Endothelial cell of umbilical vein (primary cell): ENCODE measurements at places on chromosomes 12 and 14. TPM values are rescaled to one million over a fixed set of nuclear protein-coding genes. Genes with fewer than 3 reads are reported as not detected.

- no peak overlapping the region for H3K4me3 ChIP-seq
- no peak overlapping the region for H3K27ac ChIP-seq
- peaks cover under 1% of the 10 kb centered on the region for H3K36me3 ChIP-seq
- no peak for DNase-seq
- H3K4me1 ChIP-seq: peaks cover 6% of the 10 kb centered on the region
Measured at GRCh38 chr12:122964439-122965257, 1.6 kb downstream of the ABCB9 start.

DNA sequence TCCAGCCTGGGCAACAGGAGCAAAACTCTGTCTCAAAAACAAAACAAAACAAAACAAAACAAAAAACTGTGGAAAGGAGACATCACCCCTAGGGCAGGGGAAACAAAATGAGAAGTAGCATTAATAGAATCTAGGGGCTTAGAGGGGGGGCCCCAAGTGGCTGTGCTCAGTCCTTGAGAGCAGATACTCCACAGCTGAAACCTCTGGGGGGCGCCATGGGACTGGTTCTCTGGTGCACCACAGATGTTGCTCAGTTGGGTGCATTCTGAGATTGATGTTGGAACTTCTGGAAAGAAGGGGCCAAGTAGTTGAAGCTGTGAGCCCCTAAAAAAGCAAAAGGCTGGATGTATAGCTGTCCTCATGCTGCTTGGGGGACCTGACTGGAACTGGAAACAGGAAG lies 11.8 kb upstream of the SYNE2 start:
- no peak for DNase-seq
- no peaks in the 10 kb centered on the region for H3K27me3 ChIP-seq
- H3K36me3 ChIP-seq: no peaks in the 10 kb centered on the region
- H3K27ac ChIP-seq: no peak overlapping the region
- H3K4me3 ChIP-seq: no peak overlapping the region

GRCh38 chr12:89058402-89058801 lies 293.9 kb downstream of the DUSP6 start:
- no peaks in the 10 kb centered on the region for H3K27me3 ChIP-seq
- no peaks in the 10 kb centered on the region for H3K4me1 ChIP-seq
- no peak overlapping the region for H3K4me3 ChIP-seq
- no peaks in the 10 kb centered on the region for H3K36me3 ChIP-seq

DNA sequence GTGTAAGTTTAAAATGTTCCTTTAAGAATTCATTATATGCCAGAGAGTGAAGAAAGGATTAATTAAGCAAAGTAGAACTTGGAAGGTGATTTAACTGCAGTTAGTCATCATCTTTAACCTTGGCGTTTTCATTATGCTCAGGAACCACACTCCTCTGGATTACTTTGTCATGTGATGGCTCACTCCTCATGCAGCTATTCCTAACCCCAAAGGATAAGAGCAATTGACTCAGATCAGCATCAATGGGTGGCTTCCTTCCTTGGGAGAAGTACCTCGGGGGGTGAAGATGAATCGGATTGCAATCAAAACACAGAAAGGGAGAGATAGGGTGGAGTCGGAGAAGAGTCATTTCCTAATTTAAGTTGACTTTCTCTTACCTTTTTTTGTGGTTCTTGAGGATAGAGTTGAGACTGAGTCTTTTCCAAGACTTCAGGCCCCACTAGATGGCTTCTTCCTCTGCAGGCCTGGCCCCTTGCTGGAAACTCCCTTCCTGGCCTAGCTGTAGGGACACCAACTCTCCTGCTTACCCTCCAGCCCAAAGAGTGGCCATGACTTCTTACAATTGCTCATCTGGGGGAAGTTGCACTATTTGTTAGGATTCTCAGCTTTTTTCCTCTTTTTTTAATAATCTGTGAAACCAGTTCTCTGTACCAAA lies 238.6 kb upstream of the DDHD1 start:
- peak; percentile 9 for DNase-seq
- H3K36me3 ChIP-seq: no peaks in the 10 kb centered on the region
- H3K27me3 ChIP-seq: no peaks in the 10 kb centered on the region
- no peak overlapping the region for H3K4me3 ChIP-seq
- peaks cover 13% of the 10 kb centered on the region for H3K4me1 ChIP-seq
- H3K27ac ChIP-seq: no peak overlapping the region

- H3K4me1 ChIP-seq: peaks cover 8% of the 10 kb centered on the region
- no peaks in the 10 kb centered on the region for H3K27me3 ChIP-seq
- no peak overlapping the region for H3K4me3 ChIP-seq
- no peak overlapping the region for H3K27ac ChIP-seq
Measured at GRCh38 chr12:104505095-104505818, 48.5 kb downstream of the CHST11 start.

- no peak overlapping the region for H3K4me3 ChIP-seq
- DNase-seq: no peak
- H3K36me3 ChIP-seq: no peaks in the 10 kb centered on the region
- peaks cover 75% of the 10 kb centered on the region for H3K27me3 ChIP-seq
Measured at GRCh38 chr14:60641742-60642269, 7.5 kb downstream of the SIX1 start.

DNA sequence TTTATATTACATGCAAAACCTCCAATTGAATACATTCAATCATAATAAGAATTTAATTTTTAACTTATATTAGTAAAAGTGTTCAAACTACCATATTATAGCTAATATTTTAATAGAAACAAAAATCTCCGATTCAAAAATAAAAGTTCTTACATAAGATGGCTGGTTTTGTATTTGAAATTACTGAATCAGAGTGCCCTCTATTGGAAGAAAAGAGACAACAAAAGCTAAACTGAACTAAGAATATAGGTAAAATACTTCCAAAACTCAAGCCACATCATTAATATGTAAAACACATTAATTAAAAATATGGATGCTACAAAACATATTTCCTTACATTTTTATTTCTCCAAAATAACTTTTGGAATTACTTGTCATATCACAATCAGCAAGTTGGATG lies 120.3 kb downstream of the GARIN6 start:
- H3K27ac ChIP-seq: no peak overlapping the region
- no peak overlapping the region for H3K4me3 ChIP-seq
- DNase-seq: peak; percentile 1

GRCh38 chr12:80754274-80754673 lies 37.6 kb downstream of the MYF5 start:
- H3K27me3 ChIP-seq: no peaks in the 10 kb centered on the region
- no peak for DNase-seq
- no peaks in the 10 kb centered on the region for H3K4me1 ChIP-seq
- no peak overlapping the region for H3K4me3 ChIP-seq

PIWIL1 gene
- total RNA-seq: not detected in 2 replicates

SNRNP35 gene
- total RNA-seq: 27.9 and 30.6 TPM in 2 replicates

TC2N gene
- total RNA-seq: 0.40 TPM in 1 of 2 replicates, not detected in the other
